Vagina (tissue), 2 donors: ENCODE measurements at places on chromosomes 2 and 18. TPM values are rescaled to one million over a fixed set of nuclear protein-coding genes. Genes with fewer than 3 reads are reported as not detected.

ERICH2 gene
- total RNA-seq, result not detected

GYPC gene
- 84.2 TPM for total RNA-seq

EGR4 gene
- not detected for total RNA-seq

DNA sequence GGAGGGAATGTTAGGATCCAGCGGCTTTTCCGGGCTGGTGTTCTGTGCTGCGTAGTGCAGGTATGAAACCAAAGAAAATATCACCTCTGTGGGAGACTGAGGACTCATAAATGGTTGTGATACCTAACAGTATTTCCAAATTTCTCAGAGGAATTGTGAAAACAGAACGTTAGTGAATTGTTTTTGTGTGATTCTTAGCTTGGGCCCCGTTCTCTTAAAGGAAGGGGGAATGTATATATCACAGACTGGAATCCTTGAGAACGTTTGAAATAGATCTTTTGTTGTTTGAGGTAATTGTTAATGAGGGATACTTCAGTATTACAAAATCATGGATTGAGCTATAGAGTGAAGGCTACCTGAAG lies 834 bp downstream of the ZNF638 start:
- DNase-seq, result no peak

DNA sequence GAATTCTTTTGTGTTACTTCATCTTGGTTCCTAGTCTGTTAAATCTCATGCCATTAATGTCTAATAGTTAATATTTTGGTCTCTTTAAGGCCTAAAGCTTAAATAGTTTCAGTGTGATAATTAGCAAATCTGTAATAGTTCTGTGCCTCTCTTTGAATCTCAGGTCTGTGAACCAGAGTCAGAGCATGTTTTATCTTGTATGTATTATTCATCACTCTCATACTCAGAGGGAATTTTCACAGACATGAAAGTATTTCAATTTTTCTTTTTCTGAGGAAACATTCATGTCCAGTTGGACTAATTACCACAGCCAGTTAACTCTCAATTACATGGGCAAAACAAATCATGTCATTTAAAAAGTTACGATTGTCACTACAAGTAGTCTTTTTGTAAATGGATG lies 931.9 kb upstream of the SLC39A10 start:
- no peak for DNase-seq

DNA sequence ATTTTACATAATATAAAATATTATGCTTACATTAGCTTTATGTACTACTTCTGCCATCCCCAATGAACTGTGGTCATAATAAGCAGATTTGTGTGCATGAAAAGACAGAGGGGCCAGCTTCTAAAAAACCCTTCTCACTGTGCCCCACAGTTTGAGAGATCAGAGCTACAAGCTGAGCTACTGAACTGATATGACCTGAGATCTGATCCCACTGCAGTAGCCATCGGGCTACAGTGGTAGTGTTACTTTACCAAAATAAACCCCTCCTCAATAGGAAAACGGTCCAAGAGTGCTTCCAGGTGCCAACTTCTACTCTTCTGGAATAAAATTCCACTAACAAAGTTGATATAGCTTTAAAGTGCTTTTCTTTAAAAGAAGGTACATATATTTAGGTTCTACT lies 43.1 kb downstream of the IKZF2 start:
- DNase-seq, result no peak

GRCh38 chr2:57434441-57434840 lies 612.2 kb upstream of the VRK2 start:
- no peak for DNase-seq

DNA sequence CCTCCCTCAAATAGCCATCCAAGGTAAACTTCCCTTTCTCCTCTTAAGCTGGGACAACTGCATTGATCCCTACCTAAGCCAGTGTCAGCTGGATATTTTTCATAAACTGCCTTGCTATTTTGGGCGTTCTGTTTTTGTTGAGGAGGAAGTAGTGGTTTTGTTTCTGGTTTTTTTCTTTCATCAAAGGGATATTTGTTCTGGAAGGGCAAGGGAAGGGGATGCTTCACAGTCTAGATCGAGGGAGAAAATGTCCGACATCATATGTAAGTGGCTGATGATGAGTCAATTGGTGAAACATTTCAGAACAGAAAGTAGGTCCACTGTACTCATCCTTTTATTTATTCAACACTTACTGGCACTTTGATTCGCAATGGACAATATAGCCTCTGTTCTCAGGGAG lies 31.0 kb downstream of the TANC1 start:
- no peak for DNase-seq

DNA sequence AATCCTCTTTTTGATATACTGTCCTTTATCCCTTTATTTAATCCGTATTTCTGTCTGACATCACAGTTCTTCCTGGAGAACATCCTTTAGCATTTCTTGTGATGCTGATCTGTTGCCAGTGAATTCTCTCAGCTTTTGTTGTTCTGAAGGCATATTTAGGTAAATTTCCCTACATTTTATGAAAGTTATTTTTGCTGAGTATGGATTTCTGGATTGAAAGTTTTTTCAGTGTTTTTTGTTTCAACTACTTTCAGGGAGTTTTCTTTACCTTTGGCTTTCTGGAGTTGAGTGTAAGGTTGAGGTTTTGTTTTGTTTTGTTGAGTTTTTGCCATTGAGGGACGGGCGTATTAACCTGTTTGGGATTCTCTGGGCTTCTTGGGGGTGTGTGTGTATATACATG lies 22.5 kb downstream of the SNTG2 start:
- DNase-seq, result no peak

DNA sequence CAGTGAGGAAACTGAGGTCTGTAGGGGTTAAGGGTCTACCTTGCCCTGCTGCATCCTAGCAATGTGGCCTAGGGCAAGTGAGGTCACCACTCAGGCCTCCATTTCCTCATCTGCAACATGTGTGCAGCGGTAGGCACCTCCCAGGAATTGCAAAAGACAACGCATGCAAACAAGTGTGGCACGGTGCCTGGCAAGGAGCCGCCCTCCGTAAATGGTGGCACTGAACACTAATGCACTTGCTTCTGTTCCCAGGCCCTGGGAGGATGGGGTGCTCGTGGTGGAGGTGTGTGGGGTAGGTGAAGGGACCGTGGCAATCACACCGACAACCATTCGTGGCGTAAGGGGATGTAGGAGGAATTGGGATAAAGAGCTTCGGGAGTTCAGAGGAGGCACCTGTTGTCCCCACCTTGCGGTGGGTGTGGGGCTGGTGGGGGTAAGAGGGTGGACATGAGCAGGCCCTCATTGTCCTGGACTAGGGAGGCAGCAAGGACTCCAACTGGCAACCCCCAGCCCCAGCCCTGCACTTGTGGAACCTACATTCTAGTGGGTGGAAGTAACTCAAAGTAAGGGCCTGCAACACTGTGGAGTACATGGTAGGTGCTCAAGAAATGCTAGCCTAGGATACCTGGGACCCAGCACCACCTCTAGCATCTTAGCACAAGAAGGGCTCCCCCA lies 26.0 kb downstream of the ATOH8 start:
- no peak for DNase-seq

GRCh38 chr2:129828792-129829191 lies 150.7 kb upstream of the RAB6C start:
- no peak for DNase-seq

GRCh38 chr2:196170606-196171247 lies 651 bp downstream of the STK17B start:
- no peak for DNase-seq
